ENCODE measurements at places on chromosomes 3 and 15.

DNA sequence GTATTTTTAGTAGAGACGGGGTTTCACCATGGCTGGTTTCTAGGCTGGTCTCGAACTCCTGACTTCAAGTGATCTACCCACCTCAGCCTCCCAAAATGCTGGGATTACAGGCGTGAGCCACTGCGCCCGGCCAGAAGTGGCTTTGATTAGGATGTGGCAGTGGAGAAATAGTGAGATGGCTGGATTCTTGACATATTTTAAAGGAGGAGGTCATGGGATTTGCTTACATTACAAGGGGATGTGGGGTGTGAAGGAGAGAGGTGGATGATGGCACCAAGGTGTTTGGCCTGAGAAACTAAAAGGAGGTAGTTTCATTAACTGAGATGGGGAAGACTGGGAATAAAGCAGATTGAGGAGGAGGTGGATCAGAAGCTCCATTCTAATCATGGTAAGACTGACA is 15.0 kb upstream of the LTF start:
- DNase-seq, result no peak

- DNase-seq, result no peak
Measured at GRCh38 chr15:55387027-55387426, 21.1 kb downstream of the CCPG1 start.

DNA sequence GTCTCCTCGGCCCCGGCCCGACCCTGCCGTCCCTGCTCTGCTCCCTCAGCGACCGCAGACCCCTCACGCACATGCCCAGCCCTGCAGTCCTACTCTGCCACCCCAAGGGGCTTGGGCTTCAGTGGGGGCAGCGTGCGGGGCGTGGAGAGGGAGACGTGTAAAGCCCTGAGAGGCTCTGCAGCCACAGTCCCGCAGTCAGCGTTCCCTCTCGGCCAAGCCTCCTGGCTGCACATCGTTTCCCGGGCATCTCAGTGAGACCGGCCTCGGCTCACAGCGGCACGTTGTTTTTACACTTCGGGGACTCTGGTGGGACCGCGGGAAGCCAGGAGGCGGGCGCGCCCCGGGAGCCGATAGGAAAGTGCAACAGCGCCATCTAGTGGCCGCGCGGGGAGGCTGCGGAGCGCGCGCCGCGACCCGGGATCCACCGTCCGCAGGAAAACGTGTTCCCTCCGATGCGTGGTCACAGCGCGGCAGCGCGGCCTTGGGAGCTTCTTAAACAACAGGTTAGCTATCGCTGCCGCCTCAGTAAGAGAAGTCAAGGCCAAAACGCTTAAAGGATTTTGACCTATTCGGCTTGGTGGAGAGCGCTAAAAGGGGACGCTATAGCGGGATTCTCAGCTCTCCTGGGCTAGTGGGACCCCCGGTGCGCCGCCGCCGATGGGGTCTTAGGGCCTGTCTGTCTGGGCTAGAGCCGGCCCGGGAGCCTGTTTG is 226.8 kb upstream of the IGF1R start:
- peak; percentile 48 for DNase-seq

DNA sequence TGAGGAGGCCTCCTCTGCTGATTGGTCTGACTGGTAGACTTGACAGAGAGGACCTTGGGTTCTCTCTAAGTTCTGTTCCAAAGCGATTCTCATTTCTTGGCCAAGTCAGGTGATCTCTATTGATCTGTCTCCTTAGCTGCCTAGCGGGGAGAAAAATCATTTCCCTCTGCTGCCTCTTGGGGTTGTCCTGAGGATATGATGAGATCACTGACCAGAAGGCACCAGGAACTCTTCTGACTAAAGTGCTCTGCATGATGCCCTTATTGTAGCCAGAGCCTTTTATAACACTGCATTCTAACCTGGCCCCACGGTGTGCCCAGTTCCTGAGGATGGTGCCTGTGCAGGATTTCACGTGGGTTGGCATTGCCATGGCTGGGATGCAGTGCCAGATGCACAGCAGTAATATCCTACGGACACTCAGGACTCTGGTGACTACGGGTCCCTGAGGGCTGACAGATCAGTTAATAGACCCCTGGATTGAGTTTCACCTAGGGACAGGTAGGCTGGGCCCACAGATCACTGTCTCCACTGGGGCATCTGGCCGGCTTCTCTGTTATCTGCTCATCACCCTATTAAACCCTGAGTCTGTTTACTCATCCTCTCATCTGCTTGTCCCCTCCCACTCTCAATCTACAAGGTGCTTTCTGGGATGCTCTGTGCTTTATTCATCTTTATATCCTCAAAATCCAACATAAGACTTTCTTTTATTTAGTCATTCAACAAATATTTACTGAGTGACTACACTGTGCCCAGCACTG is 3.9 kb upstream of the HEG1 start:
- DNase-seq, result no peak

DNA sequence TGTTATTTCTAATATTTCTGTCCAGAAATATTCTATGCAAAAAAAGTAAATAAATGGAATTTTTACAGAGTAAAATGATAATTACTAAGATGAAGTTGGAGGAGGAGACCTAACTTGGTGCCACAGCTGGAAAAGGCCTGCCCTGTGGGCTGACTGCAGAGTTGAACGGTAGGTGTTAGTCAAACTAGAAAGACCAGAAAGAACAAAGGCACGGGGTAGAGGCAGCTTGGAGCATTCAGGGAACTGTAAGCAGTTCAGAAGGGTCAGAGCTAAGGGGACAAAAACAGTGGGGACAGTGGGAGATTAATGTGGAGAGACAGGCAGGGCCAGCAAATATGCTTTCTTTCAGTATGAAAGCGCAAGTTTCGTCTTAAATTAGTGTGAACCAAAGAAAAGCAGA is 39.3 kb upstream of the PTPRG start:
- DNase-seq, result no peak

GRCh38 chr3:88478460-88478859 is 328.7 kb downstream of the C3orf38 start:
- no peak for DNase-seq

DNA sequence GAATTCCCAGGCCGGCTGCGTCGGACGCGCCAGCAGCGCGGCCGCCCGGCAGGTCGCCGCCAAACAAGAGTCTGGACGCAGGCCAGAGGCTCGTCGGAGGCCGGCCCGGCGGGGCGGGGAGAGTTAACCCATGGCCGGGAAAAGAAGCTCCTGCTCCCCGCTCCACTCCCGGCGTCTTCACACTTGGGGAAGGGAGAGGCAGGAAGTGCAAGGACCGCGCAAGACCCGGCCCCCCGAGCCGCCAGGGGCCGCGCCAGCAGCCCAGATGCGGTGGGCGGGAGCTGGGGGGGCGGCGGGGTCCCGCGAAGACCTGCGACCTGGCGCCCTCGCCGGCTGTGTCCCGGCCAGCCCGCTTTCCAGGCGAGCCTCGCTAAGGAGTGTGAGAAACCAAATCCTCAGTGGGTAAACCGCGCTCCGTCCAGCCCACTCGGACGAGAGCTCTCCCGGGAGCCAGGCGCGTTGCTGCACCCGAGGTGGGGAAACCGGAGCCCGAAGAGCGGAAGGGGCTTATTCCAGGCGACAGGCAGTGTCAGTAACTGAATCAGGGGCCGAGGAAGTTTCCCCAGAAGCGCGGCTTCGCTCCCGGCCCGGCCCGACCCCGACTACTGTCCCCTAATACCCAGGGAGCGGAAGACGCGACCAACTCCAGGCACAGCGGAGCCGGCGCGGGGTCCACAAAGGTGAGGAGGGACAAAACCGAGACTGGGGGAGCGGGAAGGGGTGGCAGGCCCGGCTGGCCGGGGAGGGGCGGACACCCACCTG is 721 bp downstream of the ADAMTS7 start:
- no peak for DNase-seq

- DNase-seq, result no peak
Measured at GRCh38 chr3:171206283-171206682, 179.8 kb upstream of the SLC2A2 start.

GRCh38 chr3:14810801-14811661 is 7.7 kb upstream of the FGD5 start:
- no peak for DNase-seq

- DNase-seq, result no peak
Measured at GRCh38 chr3:63921741-63922482, 9.7 kb upstream of the SCAANT1 start.

- no peak for DNase-seq
Measured at GRCh38 chr3:48305396-48305795, 28.1 kb downstream of the SPINK8 start.

- no peak for DNase-seq
Measured at GRCh38 chr3:110344897-110345767, 726.5 kb upstream of the NECTIN3 start.

- no peak for DNase-seq
Measured at GRCh38 chr15:49718846-49719245, 98.0 kb downstream of the DTWD1 start.

DNA sequence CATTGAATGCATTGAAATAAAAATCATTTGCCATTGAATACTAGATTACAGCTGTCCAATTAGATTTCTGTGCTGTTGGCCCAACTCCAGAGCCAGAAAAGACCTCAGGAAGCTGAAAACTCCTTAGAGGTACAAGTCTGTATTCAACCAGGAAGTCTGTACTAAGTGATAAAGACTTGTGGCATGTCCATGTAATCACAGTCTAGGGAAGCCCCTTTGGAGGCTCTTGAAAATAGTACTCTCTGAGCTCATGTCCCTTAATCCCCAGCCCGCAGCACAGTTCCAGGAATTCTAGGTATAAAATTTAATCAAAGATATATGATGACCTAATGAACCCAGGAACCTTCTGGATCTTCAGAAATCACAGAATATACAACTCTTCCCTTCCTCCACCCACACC is 279.4 kb downstream of the RSL24D1 start:
- no peak for DNase-seq

- no peak for DNase-seq
Measured at GRCh38 chr15:66723826-66724731, 22.0 kb downstream of the SMAD6 start.

DNA sequence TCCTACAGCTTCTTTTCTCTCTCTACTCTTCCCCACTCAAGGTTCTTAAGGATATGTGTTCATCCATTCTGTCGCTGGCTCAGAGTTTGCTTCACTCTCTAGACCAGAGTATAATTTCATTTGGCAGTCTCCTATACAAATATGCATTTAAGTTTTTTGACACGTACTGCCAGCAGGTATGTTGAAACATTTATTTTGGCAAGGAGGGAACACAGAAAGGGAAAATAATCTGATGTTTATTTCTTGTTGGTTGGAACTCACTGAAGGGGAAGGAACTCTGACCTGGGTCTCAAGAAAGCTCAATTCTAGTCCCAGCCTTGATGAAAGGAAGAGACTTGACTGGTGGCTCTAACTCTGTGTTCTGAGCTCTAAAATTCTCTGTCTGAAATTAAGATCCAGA is 21.6 kb downstream of the FANCD2 start:
- DNase-seq, result no peak

DNA sequence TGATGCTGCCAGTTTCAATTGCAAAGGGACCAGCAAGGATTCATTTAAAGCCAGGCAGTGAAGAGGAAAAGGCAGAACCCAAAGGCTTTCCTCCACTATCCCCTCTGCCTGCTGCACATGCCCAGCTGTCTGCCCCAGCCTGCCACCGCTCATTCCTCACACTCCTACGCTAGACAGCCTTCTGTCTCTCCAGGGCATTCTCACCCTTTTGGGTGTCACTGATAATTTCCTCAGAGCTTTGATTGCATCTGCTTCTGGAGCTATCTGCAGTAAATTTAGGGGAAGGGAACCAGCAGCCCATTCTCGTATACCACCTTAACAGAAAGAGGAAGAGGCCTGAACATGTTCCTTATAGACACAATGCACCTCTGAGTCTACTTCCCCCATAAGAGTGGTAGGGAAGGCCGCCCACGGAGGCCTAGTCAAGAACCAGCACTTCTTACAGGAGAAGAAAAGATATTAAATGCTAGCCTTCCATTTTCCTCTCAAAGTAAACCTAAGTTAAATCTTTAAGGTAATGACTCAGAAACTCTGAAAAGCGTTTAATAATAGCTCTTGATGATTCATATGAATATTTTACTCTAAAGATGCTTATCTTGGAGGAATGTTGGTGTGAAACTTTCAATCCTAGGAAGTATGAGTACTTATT is 20.9 kb downstream of the NUDT16 start:
- DNase-seq, result no peak

DNA sequence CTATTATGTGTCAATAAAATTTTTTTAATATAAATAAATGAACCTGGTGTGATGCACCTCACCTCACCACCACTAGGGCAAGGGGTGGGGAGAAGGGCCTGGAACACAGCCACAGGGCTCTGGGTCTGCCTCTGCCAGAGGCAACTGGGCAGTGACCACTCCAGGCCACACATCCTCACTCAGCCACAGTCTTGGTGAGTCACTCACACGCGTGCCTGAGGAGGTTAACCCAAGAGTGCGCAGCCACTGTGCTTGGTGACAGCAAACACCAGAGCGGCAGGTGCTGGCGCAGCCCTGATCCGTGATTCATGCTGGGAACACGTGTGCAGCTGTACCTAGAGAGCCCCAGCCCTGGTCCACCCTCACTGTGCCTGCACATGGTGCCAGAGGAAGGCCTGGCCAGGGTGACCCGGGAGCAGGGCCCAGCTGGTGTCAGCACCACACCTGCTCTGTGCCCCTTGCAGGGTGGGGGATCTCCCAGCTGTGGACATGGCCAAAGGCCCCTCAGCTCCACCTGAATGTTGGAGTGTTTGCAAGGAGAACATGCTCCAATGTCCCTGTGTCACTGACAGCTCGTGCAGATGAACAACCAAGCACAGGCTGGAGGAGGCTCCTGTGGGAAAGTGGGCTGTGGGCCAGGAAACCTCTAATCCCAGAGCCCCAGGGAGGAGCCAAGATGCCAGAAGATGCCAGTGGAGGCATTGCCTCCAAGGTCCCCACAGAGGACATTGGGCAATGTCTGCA is 2.1 kb downstream of the SLC41A3 start:
- no peak for DNase-seq

DNA sequence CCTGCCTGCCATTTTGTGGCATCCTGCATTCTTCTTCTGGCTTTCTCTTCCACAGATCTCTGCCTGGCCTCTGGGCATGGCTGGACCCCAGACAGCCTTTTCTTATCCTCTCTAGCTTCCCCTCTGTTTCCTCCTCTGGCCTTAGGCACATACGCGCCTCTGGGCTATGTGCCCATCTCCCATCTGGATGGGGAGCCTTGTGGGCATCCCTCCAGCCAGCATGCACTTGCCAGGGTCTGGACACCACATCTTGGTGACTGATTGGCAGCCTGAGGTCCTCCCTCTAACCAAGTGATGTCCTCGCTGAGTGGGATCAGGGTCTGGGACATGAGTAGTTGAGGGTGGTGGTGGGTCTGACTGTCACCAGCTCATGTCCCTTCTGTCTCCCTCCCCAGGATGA is 12.8 kb downstream of the PLEKHO2 start:
- no peak for DNase-seq

DNA sequence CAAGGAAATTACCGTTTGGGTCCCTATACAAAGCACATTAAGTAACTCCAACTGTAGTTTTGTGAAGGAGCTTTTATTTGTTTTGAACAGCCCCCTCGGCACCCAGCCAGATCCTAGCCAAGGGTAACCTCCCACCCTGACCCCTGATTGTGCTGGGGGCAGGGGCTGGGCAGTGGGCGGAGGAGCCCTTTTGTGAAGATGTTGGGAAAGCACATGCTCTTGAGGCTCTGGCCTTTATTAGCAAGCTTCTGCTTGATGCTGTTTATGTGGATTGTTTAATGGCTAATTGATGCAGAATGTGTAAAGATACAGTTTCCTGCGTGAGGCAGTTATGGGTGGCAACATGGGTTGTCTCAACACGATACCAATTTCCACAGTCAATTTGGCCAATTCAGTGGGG is 136.5 kb downstream of the MAP2K5 start:
- no peak for DNase-seq

All from stimulated activated CD8-positive, alpha-beta memory T cell treated with anti-CD3 and anti-CD28 coated beads, Interleukin-2, amount 100 ng/mL, for 48 hours (primary cell).